ENCODE measurements at places on chromosomes 11 and 22.

DNA sequence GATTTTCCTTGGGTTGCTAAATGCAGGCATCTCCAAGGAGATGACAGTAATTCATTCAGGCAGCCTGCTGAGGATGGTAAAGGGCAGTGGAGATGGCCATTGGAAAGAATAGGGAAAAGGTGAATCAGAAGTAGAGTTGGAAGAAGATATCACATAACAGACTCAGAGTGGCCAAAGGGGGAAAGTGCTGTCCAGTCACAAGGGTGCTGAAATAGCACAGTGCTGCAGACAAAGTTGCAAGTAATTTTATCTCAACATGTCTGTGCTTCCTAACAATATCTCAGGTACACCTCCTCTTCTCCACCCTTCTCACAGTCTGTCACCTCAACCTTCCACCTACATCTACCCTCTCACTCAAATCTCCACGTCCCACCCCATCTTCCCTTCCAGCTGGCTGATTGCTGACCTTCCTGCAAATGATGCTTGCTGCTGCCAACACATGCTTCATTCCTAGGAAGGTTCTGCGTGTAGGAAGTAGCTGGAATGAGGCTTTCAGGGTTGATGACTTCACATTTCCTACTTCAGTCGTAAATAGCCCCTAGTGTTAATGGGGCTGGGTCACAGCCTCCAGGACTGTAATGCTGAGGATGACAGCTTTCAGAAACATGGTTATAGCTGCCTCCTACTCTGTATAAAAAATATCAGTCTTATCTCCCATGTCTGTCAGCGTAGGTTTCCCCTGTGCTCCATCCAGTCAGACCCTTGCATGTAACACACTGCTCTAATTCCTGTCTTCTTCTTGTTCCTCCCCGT is 123.9 kb downstream of the CTNND1 start:
- DNase-seq, result no peak

GRCh38 chr22:43092085-43092484 is 2.9 kb upstream of the TTLL1 start:
- DNase-seq, result peak; percentile 64

DNA sequence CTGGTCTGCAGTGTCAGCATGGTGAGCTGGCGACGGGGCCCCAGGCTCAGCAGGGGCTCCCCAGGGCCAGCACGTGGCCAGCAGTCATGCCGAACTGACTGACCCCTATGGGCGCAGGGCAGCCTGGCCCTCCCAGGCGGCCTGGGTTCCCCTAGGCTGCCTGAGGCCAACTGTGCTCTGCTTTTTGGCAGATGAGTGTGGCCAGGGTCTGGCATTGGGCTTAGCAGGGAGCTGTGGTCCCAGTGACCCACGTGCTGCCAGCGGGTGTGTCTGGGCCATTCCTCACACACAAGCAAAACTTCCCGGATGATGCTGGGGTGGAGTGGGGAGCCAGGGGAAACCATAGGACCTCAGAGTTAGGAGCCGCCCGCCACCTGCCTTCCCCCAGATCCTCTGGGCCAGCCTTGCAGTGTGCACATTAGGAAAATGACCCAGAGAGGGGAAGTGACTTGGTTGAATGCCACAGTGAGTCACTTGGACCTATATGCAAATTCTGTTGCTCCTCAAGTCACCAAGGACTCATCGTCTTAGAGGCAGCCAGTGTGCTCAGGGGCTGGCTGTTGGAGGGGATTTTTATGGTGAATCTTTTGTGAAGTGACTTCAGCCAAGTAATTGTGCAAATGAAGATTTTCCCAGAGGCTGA is 6.5 kb downstream of the ADORA2A start:
- peak; percentile 100 for DNase-seq

- DNase-seq, result no peak
Observed at GRCh38 chr22:45221201-45221600, 19.5 kb downstream of the KIAA0930 start.

GRCh38 chr11:102225689-102226568 is 91.4 kb upstream of the BIRC3 start:
- peak; percentile 31 for DNase-seq

DNA sequence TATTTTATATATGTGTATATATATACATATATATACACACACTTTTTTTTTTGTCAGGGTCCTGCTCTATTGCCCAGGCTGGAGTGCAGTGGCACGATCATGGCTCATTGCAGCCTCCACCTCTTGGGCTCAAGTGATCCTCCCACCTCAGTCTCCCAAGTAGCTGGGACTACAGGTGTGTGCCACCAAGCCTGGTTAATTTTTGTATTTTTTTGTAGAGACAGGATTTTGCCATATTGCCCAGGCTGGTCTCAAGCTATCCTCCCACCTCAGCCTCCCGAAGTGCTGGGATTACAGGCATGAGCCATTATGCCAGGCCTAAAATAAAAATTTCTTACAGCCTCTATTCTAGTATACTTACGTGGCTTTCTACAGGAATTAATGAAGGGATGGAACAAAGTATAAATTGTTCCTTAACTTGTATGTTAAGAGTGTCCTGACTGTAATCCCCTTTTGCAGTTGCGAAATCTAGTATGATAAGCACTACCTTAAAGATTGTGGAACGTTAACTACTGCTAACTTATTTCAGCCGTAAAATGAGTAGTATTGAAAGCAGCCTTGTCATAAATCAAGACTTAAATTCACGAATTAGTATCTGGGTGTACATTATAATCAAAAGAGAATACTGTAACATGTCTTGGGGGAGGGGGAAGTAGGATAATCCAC is 2.1 kb downstream of the TRAF6 start:
- DNase-seq, result peak; percentile 30

GRCh38 chr22:44505796-44506354 is 7.8 kb upstream of the RTL6 start:
- no peak for DNase-seq

- no peak for DNase-seq
Observed at GRCh38 chr22:19599626-19600243, 75.5 kb upstream of the CLDN5 start.

DNA sequence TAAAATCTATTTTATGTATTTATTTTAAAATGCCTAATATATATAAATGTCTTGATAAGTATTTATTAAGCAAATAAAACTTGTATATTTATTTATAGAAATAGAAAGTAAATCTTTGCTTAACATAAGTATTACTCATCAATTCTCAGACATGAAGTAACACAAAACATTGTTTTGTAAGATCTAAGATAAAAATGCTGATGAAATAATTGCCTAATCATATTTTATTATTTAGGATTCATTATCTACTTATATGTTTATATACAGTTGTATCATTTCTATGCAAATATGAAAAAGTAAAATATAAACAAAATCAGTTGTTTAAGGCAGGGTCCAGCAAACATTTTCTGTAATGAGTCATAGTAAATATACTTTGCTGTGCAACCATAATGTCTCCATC is 507.8 kb upstream of the CNTN5 start:
- DNase-seq, result no peak

GRCh38 chr11:71186806-71187205 is 65.6 kb downstream of the SHANK2 start:
- DNase-seq, result no peak

DNA sequence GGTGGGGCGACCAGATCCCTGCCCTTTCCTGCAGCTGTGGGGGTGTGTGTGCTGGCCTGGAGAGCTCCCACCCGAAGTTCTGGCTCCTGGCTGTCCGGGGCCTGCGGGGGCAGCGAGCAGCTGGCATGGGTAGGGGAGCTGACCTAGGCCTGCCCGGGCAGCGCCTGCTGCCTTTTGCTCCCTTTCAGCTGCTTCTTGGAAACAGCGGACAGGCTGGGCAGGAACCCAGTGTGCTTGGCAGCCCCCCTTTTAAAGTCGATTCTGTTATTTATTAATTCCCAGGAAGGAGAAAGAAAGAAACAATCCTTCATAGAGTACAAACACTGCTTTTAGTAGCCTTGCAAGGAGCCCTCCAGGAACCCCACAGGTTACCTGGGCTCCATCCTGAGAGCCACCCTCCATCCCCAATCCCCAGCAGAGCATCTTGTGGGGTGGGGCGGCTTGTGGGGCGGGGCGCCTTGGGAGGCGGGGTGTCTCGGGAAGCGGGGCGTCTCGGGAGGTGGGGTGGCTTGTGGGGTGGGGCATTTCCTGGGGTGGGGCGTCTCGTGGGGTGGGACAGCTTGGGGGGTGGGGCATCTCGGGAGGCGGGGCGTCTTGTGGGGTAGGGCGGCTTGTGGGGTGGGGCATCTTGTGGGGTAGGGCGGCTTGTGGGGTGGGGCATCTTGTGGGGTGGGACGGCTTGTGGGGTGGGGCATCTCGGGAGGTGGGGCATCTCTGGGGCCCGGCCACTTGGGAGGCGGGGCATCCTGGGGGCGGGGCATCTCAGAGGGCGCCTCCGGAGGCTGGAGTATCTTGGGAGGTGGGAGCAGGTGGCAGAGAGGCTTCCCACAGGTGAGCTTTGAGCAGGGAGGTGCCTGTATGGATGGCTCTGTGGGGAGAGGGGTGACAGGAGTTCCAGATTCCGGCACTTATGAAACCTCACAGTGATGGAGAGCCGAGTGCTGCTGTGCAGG is 7.0 kb downstream of the CD81 start:
- DNase-seq, result no peak

DNA sequence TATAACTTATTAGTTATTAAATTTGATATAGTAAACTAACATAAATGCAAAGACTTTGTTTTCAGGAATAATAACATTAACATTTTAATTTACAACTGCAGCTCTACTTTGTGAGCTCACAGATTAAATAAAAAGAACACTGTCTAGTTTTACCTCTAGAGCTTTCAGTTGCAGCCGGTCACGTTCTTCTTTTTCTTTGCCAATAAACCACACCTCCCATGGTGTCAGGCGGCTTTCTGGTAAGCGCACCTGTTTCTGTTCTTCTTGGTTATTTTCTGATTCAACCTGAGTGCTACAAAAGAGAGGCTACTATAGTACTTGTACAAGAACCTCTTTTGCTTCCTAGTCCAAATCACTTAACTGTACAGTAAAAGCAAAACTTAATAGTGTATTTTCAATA is 5.8 kb downstream of the CCDC34 start:
- no peak for DNase-seq

GRCh38 chr11:2564588-2565425 is 120.0 kb downstream of the KCNQ1 start:
- DNase-seq, result no peak

GRCh38 chr11:110908401-110909105 is 196.3 kb upstream of the ARHGAP20 start:
- DNase-seq, result peak; percentile 34

DNA sequence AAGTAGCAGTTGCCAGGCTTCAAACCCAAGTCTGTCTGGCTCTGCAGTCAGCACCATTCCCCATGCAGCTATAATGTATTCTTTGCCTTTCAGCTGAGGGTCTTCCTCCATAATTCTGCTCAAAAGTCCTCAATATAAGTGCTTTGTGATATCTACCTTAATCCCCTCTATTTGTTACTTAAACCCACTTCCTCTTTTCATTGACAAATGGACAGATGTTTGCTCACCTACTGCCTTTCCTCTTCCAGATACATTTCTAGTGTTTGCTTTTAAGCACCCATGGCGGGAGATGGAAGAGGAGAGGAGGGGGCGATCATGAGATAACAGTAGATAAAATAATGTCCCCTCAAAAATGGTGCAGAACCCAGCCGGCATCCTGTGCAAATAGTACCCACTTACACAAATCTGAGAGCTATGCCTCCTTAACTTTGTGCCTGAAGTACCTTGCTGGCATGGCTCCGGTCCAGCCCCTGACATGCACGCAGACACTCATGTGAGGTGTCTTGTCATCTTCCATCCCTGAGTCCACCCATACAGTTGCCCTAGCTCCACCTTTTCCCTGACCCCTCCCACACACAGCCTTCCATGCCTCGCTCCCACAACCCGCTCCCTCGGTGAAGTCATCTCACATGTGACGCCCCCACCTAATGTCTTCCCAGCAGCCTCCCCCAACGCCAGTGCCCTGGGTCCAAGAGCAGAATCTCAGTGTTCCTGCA is 109.6 kb downstream of the TRIM29 start:
- no peak for DNase-seq

DNA sequence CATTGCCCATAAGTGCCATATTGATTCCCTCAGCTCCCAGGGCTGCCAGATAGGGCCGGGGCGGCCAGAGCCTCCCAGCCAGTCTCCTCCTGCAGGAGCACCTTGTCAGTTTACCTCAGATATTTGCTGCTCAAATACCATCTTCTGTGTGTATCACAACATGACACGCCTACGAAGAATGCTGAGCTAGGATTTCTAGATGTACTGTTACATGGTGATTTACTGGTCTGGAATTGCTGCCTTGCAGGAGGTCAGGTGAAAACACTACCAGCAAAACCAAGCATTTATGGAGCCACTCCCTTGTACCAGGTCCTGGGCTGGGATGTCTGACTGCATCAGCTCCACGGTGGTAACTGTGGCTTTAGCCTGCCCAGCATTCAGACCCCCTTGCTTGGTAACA is 11.8 kb downstream of the MICAL3 start:
- DNase-seq, result no peak

DNA sequence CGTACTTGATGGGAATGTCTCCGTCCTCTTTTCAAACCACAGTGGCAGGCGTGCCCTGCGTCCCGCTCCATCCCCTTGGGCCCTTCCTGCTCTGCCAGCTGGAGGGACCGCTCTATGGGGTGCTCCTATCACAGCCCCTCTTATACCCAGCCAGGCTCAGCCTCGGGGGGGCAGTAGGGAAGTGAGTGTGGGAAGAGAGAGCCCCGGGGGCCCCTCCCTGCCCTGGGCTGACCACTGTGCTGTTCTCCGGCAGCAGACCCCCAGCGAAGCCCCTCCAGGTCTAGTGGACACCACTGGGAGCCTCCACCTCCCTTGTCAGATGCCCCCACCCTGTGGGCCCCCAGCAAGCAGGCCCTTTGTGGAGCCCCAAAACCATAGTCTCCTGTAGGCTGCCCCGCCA is 572.5 kb downstream of the BRD1 start:
- DNase-seq, result no peak

- no peak for DNase-seq
Observed at GRCh38 chr22:42800451-42801251, 56.4 kb downstream of the ARFGAP3 start.

DNA sequence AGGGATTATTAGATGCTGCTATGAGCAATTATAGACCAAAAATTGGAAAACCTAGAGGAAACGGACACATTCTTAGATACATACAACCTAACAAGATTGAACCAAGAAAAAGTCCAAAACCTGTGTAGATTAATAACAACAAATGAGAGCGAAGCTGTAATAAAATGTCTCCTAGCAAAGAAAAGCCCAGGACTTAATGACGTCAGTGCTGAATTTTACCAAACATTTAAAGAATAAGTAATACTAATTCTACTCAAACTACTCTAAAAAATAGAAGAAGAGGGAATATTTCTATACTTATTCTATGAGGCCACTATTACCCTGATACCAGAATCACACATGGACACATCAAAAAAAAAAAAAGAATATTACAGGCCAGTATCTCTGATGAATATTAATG is 309.5 kb upstream of the ANO5 start:
- DNase-seq, result no peak

GRCh38 chr11:83159902-83160865 is 3.3 kb downstream of the PCF11 start:
- peak; percentile 44 for DNase-seq

GRCh38 chr11:109071712-109072524 is 350.1 kb upstream of the C11orf87 start:
- no peak for DNase-seq

- DNase-seq, result no peak
Observed at GRCh38 chr11:65448418-65449105, 26.0 kb downstream of the NEAT1 start.
